ACHN (cell line): ENCODE measurements at places on chromosomes 11 and 22.

- no peak for DNase-seq
Observed at GRCh38 chr11:78809931-78810541, 235.4 kb upstream of the NARS2 start.

DNA sequence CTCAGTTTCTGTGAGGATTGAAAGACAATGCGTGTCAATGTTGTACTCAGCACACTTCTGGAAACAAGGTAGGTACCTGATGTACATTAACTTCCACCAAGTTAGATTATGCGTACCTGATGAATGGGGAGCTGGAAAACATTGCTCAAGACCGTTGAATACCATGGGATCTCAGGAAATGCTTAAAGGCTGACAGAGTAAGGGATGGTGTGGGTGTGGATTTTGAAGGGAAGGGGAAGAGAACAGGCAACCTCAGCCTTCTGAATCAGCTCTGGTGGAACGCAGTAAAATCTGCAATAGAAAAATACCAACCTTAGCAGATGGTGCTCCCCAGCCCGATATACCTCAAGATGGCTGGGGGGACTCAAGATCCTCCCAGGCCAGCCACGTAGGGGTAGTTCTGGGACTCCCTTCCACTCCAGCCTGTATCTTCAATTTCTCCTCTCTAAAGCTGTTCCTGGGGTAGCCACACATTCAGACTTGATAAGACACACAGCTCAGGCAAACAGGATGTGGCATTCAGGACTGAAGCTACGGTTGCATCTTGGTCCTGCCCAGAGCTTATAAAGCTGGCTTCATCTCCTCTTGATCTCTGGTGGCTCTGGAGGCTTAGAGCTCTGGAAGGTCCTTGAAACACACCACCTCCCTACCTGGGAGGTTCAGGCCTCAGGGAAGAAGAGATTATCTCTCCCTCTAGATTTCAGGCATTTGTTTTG is 111.8 kb downstream of the CTNND1 start:
- DNase-seq = no peak

GRCh38 chr11:82864268-82864667 is 36.0 kb downstream of the PRCP start:
- peak; percentile 58 for DNase-seq

DNA sequence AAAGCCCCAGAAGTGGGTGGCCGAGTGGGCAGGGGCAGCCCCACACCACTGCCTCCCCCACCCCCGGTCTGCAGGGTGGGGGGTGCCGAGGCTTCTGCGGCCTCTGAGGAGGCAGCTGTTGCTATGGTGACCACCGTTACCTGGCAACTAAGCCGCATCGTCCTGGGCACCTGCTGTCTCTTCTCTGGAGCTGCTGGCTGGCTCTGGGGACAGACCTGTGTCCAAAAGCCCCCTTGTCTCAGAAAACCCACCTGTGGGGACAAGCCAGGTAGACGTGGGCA is 79.9 kb upstream of the PRR5 start:
- no peak for DNase-seq

DNA sequence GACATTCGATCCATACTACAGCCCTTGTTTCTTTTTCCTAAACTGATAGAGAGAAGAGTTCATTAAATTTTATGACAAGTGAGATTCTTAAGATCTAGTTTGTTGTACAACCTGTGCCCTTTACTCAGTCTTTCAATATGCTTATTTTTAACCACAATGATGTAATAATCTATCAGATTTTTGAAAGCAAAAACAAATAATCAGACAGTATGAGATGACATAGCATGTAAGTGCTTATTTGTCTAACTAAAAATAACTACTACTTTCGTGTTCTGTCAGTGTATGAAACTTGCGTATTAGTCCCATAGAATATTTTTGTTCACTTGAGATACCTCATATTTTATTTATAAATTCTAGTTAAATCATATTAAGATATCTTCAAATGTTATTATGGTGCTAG is 33.2 kb downstream of the RAB39A start:
- no peak for DNase-seq

DNA sequence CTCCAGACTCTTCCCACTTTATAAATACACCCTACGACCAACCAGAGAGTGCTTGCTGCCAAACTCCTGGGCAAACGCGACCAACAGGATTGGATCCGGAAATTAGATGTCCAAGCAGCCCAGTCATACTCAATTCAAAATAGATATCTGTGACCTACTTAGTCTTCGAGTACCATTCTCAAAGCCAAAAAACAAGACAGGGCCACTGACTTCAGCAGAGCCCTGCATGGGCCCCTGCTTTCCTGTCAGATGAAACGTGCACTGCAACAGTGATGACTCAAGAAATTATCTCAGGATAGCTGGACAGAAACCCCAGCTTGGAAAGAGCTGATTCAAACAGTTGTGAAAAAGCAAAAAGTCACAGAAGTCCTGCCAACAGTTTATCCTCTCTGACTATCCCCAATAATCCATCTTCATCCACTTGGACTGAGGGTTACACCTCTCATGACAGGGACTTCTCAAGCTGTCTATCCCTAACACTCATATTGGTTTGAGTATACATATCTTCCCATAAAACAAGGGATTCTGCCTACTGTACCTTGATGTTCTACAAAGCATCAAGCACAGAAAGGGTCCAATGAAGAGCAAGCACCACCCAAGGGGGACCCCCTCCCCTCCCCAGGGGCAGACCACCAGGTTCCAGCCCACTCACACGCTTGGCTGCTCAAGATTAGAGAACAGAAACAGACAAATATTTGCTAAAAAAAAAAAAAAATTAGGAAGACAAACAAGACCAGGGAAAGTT is 17.4 kb downstream of the SMCO4 start:
- no peak for DNase-seq

- DNase-seq = no peak
Observed at GRCh38 chr11:86955111-86955360, 159 bp downstream of the FZD4 start.

GRCh38 chr22:29801153-29801552 is 34.0 kb downstream of the UQCR10 start:
- no peak for DNase-seq

GRCh38 chr11:30582726-30583125 is 3.4 kb downstream of the MPPED2 start:
- DNase-seq = no peak

- no peak for DNase-seq
Observed at GRCh38 chr22:47053013-47053725, 290.7 kb downstream of the TBC1D22A start.

DNA sequence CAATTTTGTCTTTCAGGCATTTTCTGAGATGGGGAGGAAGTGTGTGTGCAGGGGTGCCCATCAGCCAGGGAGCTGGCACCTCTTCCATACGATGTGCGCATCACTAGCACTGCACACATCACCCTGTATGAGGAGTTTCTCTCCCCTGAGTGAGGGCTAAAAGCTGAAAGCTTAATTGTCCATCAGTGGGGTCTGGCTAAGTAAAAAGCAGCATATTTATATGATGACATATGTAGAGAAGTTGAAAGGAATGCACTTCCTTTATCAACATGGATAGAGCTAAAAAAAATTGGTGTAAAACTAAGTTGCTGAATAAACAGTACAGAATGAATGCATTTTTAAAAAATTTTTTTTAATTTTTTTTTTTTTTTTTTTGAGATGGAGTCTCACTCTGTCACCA is 4.0 kb downstream of the VSTM5 start:
- no peak for DNase-seq

- DNase-seq = no peak
Observed at GRCh38 chr11:130778026-130778425, 138.3 kb downstream of the SNX19 start.

DNA sequence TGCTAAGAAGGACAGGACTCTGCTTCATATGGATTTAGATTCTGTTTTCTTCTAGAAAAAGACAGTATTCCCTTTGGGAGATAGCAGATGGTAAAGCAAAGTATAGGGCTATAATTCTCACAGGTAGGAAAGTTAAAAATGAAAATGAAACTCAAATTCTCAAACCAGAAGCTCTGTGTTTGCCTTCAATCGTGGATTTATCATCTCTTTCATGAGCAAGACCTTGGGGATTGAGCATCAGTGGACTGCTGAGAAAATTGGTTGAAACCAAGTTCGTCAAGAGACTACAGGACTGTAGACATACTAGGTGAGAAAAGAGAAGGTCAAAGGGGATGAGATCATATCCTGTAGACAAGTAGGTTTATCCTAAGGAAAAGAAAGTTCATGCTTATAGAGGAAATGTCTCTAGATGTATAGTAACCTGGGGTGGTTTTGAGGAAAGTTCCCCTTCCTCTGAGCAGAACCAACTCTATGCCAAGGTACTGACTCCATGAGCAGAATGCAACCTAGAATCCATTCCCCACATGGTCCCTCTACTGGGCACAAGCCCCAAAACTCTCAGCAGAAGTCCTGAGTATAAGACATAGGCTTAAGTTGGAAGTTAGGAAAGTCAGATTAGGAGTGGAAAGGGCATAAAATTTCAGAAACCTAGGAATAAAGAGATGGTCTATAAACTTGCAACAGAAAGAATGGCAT is 46.5 kb downstream of the SLC5A12 start:
- DNase-seq = no peak

GRCh38 chr11:73280626-73281025 is 8.5 kb downstream of the P2RY6 start:
- no peak for DNase-seq

DNA sequence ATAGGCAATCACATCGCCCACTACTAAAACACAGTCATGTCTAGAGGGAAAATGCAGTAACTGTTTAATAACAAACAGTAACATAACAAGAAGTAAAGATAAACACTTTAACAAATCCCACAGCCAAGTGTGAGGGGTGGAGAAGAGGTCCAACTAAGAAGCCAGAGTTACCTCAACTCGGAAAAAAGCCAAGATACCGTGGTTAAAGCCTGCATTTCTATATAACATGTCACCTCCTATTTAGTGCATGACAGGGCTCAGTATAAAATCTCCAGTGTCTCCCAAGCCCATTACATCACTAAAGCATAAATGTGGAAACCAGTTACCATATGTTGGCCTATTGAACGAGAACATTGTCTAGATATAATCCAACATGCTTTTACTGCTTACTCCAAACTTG is 281.7 kb downstream of the LRRC4C start:
- DNase-seq = no peak

- DNase-seq = peak; percentile 71
Observed at GRCh38 chr11:74135127-74135840, 35.5 kb downstream of the C2CD3 start.

GRCh38 chr11:48049036-48049435 is 68.7 kb downstream of the PTPRJ start:
- DNase-seq = no peak

- no peak for DNase-seq
Observed at GRCh38 chr11:66879583-66879982, 22.7 kb downstream of the LRFN4 start.

DNA sequence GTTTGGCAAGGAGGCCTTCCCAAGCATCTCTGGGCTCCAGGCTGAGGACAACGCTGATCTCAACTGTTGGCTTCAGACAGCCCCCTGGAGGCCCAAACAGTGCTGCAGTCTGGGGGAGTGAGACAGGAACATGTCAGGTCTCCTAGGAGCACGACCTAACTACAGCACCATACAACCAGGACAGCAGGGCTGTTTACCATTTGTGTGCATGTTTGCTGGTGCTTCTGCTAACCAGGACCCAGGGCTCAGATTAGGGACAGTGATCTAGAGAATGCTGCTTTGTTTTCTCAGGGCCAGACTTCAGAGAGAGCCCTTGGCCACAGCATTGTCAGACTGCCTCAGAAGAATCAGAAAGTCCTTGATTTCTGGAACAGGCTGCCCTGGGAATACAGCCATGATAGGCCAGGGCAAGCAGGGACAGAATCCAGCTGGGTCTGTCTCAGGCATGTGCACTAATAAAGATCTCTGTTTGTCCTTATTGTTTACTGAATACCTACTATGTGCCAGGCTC is 126.5 kb downstream of the VPREB1 start:
- no peak for DNase-seq

GRCh38 chr11:102192349-102193066 is 82.3 kb downstream of the YAP1 start:
- DNase-seq = no peak

DNA sequence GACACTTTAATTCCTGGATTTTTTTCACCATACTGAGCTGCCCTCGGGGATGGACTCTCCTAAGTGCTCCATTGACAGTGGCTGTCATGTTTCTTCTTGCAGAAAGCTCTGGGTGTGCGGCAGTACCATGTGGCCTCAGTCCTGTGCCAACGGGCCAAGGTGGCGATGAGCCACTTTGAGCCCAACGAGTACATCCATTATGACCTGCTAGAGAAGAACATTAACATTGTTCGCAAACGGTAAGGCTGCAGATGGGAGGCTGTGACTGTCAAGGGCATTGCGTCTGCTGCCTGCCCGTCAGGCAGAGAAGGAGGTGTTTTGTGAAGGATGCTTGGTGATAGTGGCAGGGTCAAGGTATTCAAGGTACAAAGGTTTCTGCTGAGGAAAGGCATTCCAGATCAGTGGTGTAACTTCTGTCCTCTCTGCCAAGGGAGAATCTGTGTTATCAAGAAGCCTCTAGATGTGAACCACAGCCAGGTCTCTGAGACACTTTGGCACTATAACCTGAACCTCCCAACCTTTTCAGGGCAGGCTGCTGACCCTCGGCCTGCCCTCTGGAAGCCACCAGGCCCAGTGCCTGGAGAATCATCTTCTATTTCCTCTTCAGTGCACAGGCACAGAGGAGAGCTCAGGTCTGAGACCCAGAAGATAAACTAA is 30.8 kb downstream of the ACO2 start:
- no peak for DNase-seq

GRCh38 chr11:45610627-45611026 is 54.8 kb downstream of the CHST1 start:
- DNase-seq = no peak

DNA sequence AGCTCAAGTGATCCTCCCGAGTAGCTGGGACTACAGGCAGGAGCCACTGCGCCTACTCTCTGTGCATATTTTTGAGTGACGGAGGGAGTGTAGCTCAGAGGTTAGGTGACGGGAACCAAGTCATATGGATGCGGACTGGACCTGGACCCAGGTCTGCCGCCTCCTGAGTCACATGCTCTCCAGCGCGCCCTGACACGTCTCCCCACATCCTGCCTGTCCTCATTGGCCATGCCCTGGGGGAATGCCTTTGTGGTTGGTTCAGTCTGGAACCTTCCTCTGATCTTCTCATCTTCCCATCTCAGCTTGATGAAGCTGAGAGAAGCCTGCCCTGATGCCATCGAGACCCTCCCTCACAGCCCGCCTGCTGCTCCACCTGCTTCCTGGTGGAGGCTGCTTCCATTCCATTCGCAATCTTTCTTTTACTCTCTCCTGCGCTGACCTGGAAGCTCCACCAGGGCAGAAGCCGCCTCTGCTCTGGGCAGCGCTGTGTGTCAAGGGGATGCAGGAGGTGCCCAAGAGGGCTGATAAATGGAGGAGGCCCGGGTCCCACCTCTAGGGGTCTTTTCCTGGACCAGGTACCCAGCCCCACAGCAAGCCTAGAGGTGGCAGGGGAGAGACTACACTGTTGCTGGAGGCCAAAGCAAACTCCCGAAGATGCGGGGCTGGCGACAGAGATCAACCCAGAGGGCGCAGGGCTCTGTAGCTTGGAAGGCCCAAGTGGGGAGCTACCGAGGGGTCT is 13.9 kb upstream of the BAIAP2L2 start:
- no peak for DNase-seq
